Stimulated activated CD8-positive, alpha-beta memory T cell treated with anti-CD3 and anti-CD28 coated beads, Interleukin-4, amount 100 ng/mL, for 4 hours (primary cell): ENCODE measurements at places on chromosomes 2 and 18.

GRCh38 chr2:109342256-109342850 is 213.3 kb downstream of the SH3RF3 start:
- no peak for DNase-seq

- no peak for DNase-seq
Observed at GRCh38 chr18:5449858-5450509, 93.8 kb downstream of the EPB41L3 start.

GRCh38 chr2:20806286-20806685 is 16.6 kb downstream of the LDAH start:
- DNase-seq = no peak

DNA sequence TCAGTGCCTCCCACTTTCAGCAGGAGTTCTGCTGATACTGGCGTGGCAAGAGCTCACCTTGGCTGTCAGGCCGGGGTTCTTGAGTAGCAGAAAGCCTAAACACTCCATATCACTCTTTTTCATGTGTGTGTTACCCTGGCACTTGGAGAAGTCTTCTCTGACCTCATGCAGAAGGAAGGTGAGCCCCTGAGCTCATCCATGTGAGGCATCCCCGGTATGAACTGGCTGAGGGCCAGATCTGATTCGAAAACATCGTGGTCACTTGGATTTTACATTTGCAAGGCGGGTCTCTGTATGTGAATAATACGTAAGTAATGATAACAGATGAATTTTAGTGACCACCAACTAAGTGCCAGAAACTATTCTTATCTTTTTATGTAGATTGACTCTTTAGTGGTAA is 93.6 kb downstream of the RAPGEF4 start:
- DNase-seq = no peak

- DNase-seq = no peak
Observed at GRCh38 chr2:938181-939005, 12.3 kb upstream of the SNTG2 start.

DNA sequence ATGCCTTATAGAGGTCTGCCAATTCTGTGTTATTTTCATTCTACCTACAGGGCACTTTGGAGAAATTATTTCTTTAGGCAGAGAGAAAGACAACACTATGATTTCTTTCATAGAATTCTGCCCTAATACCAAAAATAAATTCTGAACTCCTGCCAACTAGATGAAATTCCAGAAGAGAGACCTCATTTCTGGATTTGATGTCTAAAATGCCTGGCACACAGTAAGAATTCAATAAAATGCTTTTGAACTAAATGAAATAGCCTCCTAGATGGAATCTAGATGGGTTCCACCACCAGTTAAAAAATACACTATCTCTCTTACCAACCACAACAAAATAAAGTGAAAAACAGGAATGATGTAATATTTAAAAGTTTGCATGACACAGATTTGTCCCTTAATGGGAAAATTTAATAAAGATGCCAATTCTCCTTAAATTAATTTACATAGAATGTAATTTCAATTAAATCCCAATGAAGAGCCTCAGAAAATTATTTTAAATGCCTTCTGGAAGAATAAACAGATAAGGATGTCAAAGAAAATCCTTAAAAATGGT is 75.0 kb downstream of the OSBPL1A start:
- no peak for DNase-seq

GRCh38 chr2:164560902-164561301 is 60.4 kb downstream of the GRB14 start:
- DNase-seq = no peak

DNA sequence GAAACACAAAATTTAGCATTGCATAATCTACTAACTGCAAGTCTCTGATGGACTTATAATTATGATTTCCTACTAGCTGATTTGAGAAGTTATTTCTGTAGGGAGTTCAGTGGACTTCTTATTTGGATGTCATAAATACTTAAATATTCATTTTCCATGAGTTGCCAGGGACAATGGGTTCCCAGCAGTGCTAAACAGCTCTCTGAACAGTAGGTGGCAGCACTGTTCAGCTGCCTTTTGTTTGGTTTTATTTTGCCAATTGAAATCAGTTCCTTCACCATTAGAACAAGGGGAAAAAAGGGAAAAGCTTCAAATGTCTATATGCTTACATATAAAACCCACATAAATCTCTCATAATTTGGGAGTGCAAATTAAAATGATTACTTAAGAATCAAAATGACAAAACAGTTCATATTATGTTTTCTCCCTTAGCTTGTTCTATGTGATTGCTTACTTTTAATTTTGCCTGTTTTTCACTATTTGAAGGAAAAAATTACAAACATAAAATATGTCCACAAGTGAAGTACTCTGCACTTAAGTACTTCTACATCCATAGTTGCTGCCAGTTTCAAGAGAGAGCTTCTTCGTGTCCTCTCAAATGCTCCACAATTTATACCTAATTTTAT is 898.9 kb downstream of the CPS1 start:
- no peak for DNase-seq

GRCh38 chr2:37566517-37566981 is 104.9 kb downstream of the CDC42EP3 start:
- DNase-seq = no peak

DNA sequence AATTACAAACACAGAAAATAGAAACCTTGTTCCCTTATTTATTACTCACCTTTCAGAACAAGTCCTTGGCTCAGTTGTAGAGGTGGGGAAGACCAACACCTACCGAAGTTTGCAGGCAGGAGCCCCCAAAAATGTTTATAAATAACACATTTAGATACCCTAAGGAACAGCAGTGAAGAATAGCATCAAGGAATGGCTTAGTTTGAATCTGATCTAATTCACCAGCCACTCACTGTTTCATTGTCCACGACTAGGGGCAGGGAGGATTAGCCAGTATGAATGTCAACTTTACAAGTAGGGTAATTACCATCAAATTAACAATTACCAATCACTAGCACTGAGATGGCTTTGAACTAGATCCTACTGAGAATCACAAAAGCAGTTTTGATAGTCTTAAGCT is 65.4 kb downstream of the PRPF40A start:
- no peak for DNase-seq

- DNase-seq = no peak
Observed at GRCh38 chr2:179963626-179964025, 43.5 kb downstream of the CWC22 start.

GRCh38 chr2:108535357-108535631 is 1.0 kb downstream of the LIMS1 start:
- DNase-seq = no peak

GRCh38 chr2:143345887-143346787 is 216.9 kb downstream of the ARHGAP15 start:
- DNase-seq = no peak

DNA sequence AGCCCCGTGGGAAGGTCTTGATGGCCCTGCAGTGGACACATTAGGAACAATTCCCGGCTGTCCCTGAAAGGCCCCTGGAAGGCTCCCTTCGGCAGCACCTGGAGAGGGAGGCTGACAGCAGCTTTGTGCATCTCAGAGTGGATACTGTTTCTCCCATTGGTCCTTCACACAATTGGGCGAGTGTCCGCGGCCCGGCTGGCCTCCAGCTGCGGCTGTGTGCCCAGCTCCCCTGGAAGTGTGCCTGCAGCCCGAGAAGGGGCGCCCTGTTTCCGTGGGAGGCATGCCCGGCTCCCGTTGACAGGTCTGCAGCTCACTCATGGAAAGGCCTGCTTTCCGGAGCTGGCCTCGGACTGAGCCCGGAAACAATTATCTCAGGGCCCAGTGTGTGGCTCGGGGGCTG is 103.7 kb downstream of the LPIN1 start:
- no peak for DNase-seq

DNA sequence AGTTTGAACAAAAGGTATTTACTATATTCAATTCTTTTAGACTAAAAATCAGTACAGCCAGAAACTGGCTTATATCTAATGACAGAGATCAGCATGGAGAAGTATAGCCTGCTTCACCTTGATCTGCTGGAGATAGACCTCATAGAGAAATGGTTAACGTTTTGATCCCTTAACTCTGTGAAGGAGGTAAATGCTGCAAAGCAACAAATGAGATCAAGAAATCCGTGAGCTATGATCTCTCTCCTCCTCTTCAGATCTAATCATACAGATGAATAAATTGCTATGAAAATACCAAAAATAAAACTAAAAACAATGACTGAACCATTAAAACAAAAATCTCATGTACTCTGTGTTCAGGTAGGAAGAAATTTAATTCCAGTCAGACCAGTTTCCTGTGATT is 42.8 kb downstream of the KLHL14 start:
- no peak for DNase-seq

- DNase-seq = no peak
Observed at GRCh38 chr2:24621779-24622538, 130.9 kb downstream of the NCOA1 start.

DNA sequence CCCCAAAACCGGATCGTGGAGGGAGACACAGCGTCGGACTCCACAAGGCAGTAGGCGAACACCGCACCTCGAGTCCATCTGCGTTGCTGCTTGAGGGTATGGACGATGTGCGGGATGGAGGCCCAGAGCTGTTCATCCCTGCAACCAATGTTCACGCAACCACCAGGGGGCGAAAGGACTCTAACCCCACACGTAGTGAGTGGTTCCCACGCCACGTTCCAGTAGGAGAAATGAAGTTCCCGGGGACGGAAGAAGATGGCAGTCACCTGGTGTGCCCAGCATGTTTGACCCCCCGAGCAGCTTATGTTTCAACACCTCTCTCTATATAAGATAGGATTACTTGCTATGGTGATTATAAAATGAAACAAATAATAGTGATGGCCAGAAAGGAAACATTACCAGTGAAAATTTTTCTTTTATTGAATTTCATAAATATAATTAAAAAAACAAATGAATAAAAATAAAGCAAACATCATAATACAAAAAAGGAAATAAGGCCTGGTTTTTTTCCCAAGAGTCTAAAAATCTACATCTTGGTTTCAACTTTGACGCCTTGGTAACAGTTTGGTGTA is 184.3 kb downstream of the SH3BP4 start:
- peak; percentile 6 for DNase-seq

DNA sequence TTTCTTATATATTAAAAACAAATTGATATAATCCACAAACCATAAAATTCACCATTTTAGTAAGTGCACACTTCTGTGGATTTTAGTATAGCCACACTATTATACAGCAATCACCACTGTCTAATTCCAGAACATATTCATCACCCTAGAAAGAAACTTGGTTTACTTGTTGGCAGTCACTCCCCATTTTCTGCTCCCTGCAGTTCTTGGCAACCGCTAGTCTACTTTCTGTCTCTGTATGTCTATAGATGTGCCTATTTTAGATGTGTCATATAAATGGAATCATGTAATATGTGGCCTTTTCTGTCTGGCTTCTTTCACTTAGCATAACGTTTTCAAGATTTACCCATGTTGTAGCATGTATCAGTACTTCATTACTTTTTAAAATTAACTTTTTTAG is 5.7 kb downstream of the CKAP2L start:
- no peak for DNase-seq

GRCh38 chr2:239531456-239532241 is 130.8 kb upstream of the HDAC4 start:
- DNase-seq = no peak

DNA sequence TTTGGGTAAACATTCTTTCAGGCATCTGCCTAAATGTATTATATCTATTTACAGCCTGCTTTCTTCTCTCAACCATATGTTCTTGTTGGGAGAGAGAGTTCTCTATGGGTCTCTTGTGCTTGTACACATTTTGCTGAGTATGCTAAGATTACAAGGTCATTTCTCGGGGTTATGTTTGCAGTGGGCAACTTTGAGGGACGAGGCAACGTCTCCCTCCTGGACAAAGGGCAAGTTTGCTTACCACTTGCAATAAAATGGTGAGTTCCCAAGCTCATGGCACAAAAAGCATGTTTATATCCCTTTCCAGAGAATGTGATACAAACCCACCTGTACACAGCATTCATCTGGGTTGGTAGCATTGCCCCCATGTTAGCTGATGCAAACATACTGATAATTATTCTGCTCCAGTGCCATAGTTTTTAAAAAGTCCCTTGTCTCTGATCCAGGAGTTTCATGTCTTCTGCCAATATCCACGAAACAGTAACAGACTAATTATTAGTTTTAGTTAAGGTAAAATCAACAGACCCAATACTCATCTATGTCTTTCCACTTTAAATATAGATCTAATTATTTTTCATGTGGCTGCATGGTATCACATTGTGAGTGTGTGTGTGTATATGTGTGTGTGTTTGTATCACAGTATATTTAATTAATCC is 84.2 kb upstream of the MAPK4 start:
- no peak for DNase-seq

GRCh38 chr2:110751642-110752041 is 19.3 kb downstream of the ACOXL start:
- no peak for DNase-seq

DNA sequence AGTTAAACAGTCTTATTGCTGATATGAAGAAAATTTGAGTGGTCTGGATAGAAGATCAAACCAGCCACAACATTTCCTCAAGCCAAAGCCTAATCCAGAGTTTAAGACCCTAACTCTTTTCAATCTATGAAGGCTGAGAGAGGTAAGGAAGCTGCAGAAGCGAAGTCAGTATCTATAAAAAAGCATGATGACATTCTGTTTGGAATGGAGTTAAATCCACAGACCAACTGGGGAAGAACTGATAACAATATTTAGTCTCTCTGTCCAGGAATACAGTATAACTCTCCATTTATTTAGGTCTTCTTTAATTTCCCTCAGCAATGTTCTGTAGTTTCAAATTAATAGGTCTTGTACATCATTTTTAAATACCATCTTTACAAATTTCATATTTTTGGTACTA is 16.0 kb downstream of the PIGN start:
- DNase-seq = no peak

- no peak for DNase-seq
Observed at GRCh38 chr2:110927526-110927925, 193.2 kb upstream of the BCL2L11 start.

DNA sequence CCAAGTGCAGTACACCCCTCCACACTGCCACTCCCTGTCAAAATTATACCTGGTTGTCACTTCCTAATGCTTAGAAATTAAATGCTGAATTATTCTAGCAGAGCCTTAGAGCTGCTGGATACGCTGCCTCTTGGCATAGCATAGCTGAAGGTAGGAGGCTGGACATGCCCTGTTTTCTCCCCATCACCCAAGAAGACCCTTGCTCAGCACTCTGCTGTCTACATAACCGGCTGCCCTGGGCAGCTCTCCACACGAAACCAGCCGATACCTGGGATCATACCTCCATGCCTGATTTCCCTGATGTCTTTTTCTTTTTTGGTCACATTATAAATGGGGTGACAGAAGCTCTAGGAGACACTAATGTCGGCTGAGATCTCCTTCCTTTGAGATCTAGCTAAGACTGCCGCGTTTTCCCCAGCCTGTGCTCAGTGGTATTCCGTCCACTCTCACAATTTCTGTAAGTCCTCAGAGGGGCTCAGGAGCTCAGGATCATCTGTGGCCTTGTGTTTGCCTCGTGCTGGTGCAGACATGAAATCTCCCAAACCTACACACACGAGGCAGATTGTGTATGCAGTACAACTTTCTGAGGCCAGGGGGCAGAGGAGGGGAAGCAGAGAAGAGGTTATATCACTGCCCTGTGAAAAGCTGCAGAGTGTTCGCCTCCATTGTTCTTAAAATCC is 13.5 kb upstream of the ZAP70 start:
- DNase-seq = no peak

- no peak for DNase-seq
Observed at GRCh38 chr18:25053466-25053865, 298.5 kb downstream of the ZNF521 start.

GRCh38 chr18:54033052-54033451 is 191.4 kb downstream of the MBD2 start:
- no peak for DNase-seq
